ENCODE measurements at places on chromosomes 7 and 10. TPM values are rescaled to one million over a fixed set of nuclear protein-coding genes. Genes with fewer than 3 reads are reported as not detected.

ZP3 gene
- 4.7 TPM for total RNA-seq

FAM149B1 gene
- 16.0 TPM for total RNA-seq

NEUROD6 gene
- not detected for total RNA-seq

ST8SIA6 gene
- total RNA-seq: not detected

SOSTDC1 gene
- total RNA-seq: 3.0 TPM

HBP1 gene
- 121 TPM for total RNA-seq

GCK gene
- total RNA-seq: 0.31 TPM

CAV1 gene
- total RNA-seq: 772 TPM

NPC1L1 gene
- 0.08 TPM for total RNA-seq

IFIT3 gene
- total RNA-seq: 9.5 TPM

GRK5 gene
- 28.8 TPM for total RNA-seq

HTR7 gene
- 0.19 TPM for total RNA-seq

SPDYE5 gene
- not detected for total RNA-seq

NIPSNAP2 gene
- 64.2 TPM for total RNA-seq

SEMA3D gene
- total RNA-seq: 11.2 TPM

AKR1C4 gene
- total RNA-seq: not detected

KCP gene
- not detected for total RNA-seq

ABCB4 gene
- total RNA-seq: 0.42 TPM

CTBP2 gene
- total RNA-seq: 83.6 TPM

MBL2 gene
- total RNA-seq: not detected
